ENCODE measurements at places on chromosomes 7 and 10.

DNA sequence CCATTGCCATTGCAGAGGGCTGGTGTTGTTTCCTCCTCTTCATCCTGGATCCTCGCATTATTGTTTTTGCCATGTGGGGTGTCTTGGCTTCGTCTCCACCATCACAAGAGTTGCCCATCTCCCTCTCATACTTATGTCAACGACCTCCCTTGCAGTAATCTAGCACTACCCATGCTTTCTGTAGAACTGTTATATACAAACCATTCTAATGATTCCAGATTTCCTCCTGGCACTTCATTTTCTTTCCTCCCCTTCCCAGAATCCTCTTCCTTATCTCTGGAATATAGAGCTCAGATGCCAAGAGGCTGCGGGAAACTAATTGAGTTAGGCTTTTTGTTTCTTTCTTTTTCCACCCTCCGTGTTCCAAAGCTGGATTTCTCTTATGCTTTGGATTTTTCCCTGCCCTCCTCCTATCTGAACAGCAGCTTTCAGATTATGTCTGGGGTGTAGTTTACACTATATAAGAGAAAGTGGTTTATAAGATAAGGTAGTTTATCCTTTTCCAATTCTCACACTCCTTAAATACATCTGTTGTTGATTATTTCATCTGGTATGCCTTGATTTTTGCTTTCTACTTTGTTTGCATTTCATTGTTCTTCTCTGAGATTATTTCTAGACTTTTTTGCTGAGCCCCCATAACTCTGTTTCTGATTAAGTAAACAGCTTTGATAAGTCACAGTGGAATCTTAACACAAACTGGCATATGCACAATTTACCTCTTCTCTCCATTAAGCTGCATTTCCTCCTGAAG lies 264.1 kb downstream of the BICC1 start:
- no peaks in the 10 kb centered on the region for H3K4me1 ChIP-seq
- no peak overlapping the region for H3K27ac ChIP-seq
- H3K27me3 ChIP-seq: no peaks in the 10 kb centered on the region
- no peaks in the 10 kb centered on the region for H3K36me3 ChIP-seq
- no peak overlapping the region for H3K4me3 ChIP-seq

DNA sequence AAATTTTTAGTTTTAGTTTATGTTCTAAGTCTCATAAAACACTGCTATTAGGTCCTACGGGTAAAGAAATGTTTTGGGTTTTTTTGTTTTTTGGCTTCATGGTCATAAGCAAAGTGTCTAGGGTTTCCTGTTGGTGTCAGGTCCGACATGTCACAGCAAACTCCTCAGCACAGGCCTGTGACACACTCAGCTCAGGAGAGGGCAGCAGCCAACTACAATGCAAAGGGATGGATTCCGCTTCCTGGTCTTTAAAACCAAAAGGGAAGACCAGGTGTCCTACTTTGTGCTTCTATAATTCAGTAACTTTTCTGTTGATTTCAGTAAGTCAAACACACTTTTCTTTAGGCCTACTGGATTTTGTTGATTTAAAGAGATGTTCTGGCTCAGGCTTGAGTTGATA lies 83.8 kb upstream of the MACROH2A2 start:
- no peaks in the 10 kb centered on the region for H3K4me1 ChIP-seq
- H3K36me3 ChIP-seq: no peaks in the 10 kb centered on the region
- H3K27ac ChIP-seq: no peak overlapping the region
- DNase-seq: no peak

DNA sequence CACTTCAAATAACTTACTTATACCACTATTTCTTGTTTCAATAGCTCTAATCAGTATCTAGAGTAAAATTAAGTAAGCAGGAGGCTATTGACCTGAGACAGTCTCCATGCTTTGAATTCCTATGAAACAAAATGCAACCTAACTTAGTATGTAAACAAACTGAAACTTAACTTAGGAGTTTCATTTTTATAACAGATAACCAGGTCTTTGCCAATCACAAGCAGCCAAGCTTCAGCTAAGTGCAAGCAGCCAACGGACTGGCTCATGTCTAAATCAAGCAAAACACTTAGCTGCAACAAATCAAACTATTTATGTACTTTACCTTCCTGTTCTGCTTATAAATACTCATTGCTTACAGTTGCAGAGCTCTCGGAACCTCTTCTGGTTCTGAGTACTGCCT lies 4.4 kb upstream of the GSTK1 start:
- H3K4me1 ChIP-seq: peaks cover 4% of the 10 kb centered on the region
- H3K4me3 ChIP-seq: no peak overlapping the region
- no peak overlapping the region for H3K27ac ChIP-seq
- no peaks in the 10 kb centered on the region for H3K27me3 ChIP-seq
- H3K36me3 ChIP-seq: no peaks in the 10 kb centered on the region

DNA sequence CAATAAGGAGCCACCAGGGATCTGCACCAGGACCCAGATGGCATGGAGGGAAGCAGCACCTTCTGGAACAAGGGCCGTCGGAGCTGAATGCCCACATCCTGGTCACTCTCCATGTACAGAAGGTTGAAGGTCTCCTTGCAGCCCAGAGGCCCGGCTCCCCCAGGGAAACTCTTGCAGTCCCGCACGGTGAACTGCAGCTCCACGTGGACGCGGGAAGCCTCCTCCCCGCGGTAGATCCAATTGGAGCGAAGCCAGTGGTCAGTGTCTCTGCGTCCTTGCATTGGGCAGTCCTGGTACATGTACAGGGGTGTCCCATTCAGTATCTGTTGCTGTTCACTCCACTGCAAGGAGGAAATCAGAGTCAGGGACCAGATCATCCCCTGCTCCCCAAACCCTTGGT lies 7.4 kb downstream of the EPHA1 start:
- H3K4me3 ChIP-seq: no peak overlapping the region
- no peaks in the 10 kb centered on the region for H3K4me1 ChIP-seq
- DNase-seq: no peak
- no peak overlapping the region for H3K27ac ChIP-seq
- no peaks in the 10 kb centered on the region for H3K27me3 ChIP-seq
- no peaks in the 10 kb centered on the region for H3K36me3 ChIP-seq

- no peak overlapping the region for H3K27ac ChIP-seq
- no peak overlapping the region for H3K4me3 ChIP-seq
- H3K36me3 ChIP-seq: no peaks in the 10 kb centered on the region
- H3K4me1 ChIP-seq: no peaks in the 10 kb centered on the region
Measured at GRCh38 chr10:114917927-114918672, 19.9 kb upstream of the TRUB1 start.

DNA sequence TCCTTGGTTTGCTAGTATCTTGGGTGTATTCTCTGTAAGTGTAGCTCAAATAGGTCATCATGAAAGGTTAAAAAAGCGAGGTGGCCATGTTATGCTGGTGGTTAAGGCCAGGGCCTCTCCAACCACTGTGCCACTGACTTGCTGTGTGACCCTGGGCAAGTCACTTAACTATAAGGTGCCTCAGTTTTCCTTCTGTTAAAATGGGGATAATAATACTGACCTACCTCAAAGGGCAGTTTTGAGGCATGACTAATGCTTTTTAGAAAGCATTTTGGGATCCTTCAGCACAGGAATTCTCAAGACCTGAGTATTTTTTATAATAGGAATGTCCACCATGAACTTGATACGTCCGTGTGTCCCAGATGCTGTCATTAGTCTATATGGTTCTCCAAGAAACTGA lies 17.1 kb downstream of the SCD start:
- H3K27ac ChIP-seq: peak overlapping the region; percentile 71
- no peaks in the 10 kb centered on the region for H3K27me3 ChIP-seq
- H3K36me3 ChIP-seq: no peaks in the 10 kb centered on the region
- no peak overlapping the region for H3K4me3 ChIP-seq
